Stimulated activated CD4-positive, alpha-beta T cell treated with anti-CD3 and anti-CD28 coated beads, Interleukin-1b, Interleukin-23, amount 100 ng/mL, for 1 hour (primary cell): ENCODE measurements at places on chromosomes 16 and 17.

DNA sequence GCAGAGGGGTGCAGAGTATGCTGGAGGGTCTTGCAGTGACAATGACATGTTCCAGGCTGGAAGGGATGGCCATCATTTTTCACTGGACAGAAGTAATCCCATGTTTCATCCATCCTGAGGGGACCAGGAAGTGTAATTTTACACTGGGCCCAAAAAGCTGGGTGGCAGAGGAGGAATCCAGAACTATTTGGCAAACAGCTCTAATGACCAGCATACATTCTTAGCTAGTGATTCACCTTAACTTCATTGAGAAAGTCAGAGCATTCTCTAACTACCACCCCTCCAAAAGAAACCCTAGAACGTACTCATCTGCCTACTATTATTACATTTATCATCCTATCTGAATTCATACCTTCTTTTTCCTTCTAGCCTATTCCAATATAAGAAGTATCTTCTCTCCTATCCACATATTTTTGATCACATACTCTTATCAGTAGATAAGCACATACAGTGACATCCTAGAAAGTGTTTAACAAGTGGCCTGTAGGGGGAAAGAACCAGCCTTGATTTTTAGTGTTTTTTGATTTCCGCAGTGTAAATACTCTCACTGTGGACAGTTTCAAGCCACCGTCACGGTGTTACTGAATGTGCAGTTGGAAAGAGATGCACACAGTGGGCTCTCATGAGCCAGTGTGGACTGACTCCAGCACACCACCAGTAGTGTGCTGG is 118.1 kb downstream of the FTO start:
- no peak for DNase-seq

- no peak for DNase-seq
These were observed 50.9 kb upstream of the MTSS2 start for GRCh38 chr16:70736465-70737376.

DNA sequence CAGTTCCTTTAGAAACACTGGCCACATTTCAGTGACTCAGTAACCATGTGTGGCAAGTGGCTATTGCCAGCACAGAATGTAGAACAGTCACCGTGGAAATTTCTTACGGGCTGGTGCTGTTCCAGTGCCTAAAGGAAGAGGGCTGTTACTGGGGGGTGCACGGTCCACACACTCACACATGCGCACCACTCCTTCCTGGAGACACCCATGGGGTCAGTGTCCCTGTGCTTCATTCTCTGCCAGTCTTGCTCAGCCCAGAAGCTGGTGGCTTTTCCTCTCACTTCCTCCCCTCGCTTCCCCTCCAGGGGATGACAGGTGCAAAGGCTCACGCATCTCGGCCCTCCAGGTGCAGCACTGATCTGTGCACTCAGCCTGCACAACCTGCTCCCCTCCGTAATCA is 115.6 kb downstream of the CCDC182 start:
- no peak for DNase-seq

GRCh38 chr17:13601776-13602551 is at the start of gene HS3ST3A1:
HS3ST3A1 (minus strand) TSS chr17:13601929; CDS start chr17:13601129, 800 bp downstream.
- DNase-seq = no peak

GRCh38 chr16:69270831-69271230 is 40.3 kb upstream of the VPS4A start:
- no peak for DNase-seq

DNA sequence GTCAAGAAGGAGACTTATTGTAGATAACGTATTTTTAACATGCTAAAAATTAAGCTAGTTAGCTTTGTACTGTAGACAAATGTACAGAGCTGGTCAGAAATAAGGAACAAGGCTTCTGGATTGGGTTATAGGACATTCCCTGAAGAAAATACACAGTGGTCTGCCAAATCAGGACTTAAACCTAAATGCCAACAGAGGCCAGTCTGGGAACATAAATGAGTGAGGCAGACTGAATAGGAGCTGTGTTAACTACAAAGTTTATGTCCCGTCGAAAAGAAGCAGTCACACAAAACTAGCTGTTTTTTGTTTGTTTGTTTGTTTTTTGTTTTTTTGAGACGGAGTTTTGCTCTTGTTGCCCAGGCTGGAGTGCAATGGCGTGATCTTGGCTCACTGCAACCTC is 120.4 kb upstream of the C17orf78 start:
- no peak for DNase-seq

GRCh38 chr17:32289471-32290070 is 23.9 kb downstream of the RHBDL3 start:
- DNase-seq = no peak

DNA sequence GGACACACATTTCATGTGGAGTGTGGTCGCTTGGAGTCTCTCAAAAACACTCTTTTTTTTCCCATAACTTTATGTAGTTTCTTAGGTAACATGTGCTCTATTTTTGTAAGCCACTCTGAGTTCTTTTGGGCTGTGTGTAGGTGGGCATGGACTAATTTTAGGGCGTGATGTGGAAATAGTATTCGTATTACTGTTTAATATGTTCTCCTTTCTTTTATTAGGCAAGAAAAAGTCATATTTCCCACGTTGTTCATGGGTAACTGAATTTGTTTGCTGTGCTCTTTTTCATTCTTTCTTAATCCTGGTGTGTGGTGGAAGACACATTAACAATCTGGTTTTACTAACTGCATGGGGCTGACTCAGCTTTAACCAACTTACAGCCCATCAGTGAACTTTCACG is 27.4 kb downstream of the NDEL1 start:
- no peak for DNase-seq

GRCh38 chr17:77829843-77830799 is 128.4 kb upstream of the TNRC6C start:
- DNase-seq = no peak

- no peak for DNase-seq
These were observed 55.7 kb downstream of the PLD6 start for GRCh38 chr17:17150448-17150800.

DNA sequence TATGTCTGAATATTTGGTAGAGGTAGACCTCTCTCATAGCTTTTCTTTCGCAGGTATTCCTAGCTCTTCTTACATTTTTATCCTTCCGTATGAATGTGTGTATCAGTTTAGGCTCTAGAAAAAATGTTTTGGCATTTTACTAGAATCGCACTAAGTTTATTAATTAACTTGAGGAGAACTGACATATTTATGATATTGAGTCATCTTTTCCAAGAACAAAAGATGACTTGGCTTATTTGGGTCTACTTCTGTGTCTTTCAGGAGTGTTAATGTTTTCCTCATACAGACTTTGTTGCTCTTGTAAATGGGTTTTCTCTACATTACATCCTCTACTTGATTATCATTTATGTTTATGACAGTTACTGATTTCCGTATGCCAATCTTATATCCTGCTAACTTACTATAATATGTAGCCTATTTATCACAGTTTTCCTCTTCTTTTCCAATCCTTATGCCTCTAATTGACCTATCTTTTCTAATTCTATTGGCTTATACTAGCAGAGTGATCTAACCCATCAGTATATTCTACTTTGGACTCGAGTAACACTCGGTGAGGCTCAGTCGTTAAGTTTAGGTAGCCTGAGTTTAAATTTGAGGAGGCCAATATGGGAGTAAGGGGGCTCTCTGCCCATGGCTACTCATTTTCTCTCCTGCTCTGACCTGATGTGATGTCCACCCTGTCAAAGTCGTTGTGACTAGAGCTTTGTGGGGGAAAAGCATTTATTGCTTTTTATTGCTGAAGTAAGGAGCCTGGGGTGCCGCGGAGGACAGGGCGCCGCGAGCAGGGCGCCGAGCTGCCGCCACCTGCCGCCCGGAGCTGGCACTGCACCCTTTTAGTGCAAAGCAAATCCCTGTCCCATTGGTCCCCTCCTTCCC is 20.0 kb downstream of the ST6GALNAC1 start:
- peak; percentile 47 for DNase-seq

DNA sequence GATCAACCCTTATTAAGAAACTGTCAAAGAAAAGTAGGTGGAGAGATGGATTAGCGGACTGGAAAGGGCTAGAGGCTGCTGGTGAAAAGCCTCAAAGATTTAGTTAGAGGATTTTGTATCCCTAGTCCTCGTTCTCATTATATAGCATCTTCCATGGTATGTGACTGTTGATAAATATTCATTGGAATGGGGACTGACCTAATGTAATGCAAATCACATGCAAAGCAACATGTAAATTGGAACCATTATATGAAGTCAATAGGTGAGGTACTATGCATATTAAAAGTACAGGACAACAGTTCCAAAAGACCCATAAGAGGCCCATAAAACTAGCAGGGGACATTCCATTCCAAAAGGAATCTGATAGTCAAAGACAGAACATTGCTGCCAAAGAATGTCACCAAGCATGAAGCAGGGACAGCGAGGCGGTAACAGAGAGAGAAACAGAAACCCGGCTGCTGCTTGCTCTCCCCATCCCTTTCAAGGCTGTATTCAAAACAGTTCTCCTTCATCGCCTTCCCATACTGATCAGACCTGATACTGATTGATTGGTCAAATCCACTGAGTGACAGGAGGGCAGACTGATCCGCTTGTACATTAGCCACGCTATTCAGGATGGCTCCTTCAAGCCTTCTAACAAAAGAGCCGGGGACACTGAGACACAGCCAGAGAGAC is 44.5 kb downstream of the SOX9 start:
- DNase-seq = no peak

DNA sequence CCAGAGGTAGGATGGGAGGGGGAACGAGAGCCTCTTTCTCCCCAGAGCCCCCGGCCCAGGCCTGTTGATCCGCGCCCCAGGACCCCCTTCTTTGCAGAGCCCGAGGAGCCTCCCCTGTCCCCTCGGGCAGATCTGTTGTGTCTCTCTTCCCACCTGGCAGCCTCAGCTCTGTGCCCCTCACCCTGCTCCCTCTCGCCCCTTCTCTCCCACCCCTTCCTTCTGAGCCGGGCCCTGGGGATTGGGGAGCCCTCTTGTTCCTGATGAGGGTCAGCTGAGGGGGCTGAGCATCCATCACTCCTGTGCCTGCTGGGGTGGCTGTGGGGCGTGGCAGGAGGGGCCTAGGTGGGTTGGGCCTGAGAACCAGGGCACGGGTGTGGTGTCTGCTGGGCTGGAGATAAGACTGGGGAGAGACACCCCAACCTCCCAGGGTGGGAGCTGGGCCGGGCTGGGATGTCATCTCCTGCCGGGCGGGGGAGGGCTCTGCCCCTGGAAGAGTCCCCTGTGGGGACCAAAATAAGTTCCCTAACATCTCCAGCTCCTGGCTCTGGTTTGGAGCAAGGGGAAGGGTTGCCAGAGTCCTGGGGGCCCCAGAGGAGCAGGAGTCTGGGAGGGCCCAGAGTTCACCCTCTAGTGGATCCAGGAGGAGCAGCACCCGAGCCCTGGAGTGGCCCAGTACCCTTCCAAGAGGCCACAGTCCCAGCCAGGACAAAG is 65.4 kb downstream of the MRC2 start:
- DNase-seq = no peak

DNA sequence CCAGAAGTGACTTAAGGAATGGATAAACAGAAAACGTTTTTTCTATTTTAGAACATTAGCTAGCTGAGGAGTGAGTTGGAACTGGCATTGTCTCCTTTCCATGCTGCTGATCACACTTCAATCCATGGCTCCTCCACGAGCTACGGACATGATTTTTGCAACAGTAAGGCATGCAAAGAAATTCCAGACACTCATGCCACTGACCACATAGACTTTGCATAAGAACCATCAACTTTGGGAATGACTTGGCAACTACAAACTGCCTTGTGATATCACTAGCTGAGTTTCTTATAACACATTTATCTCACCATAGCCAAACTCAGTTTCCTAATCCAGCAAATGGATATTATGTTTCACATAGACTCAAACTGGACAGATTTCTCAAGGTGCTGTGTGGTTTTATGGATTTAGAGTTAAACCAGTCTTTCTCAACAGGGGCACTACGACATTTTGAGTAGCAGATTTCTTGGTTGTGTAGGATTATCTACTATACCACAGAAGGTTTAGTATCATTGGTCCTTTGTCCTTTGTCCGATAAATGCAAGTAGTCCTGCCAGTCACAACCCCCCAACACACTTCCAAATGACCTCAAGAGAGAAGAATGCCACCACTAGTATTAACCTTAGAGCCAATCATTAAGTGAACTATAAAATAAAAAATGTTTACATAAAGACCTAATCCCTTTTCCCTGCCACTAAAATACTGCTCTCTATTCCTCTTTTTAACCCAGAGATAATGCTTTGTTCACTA is 48.3 kb upstream of the C17orf78 start:
- no peak for DNase-seq

DNA sequence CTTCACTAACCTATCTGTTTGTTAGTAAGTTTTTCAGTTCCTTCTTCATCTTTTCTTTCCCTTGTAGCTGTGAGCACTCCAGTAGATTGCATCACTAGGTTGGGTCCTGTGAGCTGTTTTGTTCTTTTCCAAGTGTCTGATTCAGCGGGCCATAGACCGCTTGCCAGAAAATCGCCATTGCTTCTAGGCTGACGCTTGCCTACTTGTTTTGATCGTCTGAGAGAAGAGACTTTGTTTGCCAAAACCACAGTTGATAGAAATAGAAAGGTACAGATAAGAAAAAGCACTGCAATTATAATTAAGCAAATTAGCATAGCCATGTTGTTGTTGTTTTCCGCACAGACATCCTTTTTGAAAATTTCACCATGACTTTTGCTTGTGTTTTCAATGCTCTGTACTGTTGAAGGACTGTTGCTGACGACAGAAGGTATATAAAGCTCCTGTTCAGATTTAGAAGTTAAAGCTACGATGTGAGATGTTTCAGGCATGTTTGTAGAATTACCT is 3.1 kb downstream of the EVI2A start:
- no peak for DNase-seq

GRCh38 chr17:41315204-41315794 is at the start of gene KRTAP17-1:
KRTAP17-1 (minus strand) TSS chr17:41315710; CDS start chr17:41315650, 60 bp downstream.
- no peak for DNase-seq

DNA sequence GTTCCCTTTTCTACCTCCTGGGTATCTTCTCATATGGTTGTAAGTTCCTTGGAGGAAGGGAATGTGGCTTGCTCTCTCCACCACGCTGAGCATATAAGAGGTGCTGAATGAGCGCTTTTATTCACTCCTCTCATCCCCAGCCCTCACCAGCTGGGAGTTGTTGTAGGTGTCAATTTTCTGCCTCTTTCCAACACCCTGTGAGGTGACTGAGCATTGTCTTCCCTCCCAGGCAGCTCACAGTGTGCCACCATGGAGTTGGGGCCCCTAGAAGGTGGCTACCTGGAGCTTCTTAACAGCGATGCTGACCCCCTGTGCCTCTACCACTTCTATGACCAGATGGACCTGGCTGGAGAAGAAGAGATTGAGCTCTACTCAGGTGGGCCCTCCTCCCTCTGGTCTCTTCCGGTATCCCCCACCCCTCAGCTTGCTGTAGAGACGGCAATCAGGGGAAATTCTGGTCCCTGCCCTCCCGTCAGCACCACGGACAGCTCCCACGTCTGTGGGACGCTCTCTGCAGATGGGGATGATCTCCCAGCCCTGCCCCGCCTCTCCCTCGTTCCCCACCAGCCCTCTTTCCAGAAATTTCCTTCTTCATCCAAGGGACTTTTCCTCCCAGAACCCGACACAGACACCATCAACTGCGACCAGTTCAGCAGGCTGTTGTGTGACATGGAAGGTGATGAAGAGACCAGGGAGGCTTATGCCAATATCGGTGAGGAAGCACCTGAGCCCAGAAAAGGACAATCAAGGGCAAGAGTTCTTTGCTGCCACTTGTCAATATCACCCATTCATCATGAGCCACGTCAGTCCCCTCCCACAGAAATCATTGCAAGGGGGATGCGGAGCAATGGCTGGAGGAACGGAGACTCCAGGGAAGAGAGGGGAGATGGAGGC is 18.3 kb downstream of the CIITA start:
- no peak for DNase-seq
